Right lung (tissue), 10 donors: ENCODE measurements at places on chromosomes 6 and 20. TPM values are rescaled to one million over a fixed set of nuclear protein-coding genes. Genes with fewer than 3 reads are reported as not detected.

C6orf15 gene
- not detected for polyA plus RNA-seq

NOX3 gene
- polyA plus RNA-seq = not detected

IL20RA gene
- polyA plus RNA-seq = 2.5 TPM

TRIM40 gene
- polyA plus RNA-seq = 0.08 TPM

SYNJ2 gene
- polyA plus RNA-seq = 8.1 TPM

DEFB115 gene
- polyA plus RNA-seq = not detected

BPIFA1 gene
- polyA plus RNA-seq = not detected

FAXC gene
- polyA plus RNA-seq = 10.4 TPM

FGD2 gene
- polyA plus RNA-seq = 5.5 TPM

CRISP2 gene
- polyA plus RNA-seq = 0.62 TPM

OR2B6 gene
- 0.24 TPM for polyA plus RNA-seq

CFAP61 gene
- 2.8 TPM for polyA plus RNA-seq

DDO gene
- 0.88 TPM for polyA plus RNA-seq

ZNF165 gene
- polyA plus RNA-seq = 2.2 TPM

GNAS-AS1 gene
- polyA plus RNA-seq = 0.87 TPM

NR2E1 gene
- 0.09 TPM for polyA plus RNA-seq

POU3F2 gene
- not detected for polyA plus RNA-seq

KIF6 gene
- polyA plus RNA-seq = 2.4 TPM
